ENCODE measurements at places on chromosomes 3 and 15.

GRCh38 chr3:58026598-58026997 is 18.4 kb downstream of the FLNB start:
- DNase-seq: no peak

GRCh38 chr3:105367406-105368213 is 901 bp downstream of the ALCAM start:
- DNase-seq: peak; percentile 46

DNA sequence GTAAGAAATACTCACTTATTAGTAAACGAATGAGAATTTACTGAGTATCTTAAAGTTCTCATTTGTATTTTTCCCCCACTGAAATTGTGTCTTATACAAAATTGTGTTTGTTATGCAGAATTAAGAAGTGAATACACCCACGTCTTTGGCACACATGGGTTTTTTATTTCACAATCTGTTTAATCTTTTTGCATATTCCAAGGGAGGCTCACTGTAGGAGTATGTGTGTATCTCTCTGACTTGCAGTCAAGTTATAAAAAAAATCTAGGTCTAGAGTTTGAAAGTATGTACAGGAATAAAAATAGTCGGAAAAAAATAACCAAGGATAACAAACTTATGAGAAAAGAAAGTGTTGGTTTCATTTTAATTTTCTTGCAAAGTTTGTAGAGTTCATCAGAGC is 255.2 kb downstream of the PDCD6IP start:
- no peak for DNase-seq

- no peak for DNase-seq
Observed at GRCh38 chr15:78052545-78052944, 25.0 kb downstream of the TBC1D2B start.

DNA sequence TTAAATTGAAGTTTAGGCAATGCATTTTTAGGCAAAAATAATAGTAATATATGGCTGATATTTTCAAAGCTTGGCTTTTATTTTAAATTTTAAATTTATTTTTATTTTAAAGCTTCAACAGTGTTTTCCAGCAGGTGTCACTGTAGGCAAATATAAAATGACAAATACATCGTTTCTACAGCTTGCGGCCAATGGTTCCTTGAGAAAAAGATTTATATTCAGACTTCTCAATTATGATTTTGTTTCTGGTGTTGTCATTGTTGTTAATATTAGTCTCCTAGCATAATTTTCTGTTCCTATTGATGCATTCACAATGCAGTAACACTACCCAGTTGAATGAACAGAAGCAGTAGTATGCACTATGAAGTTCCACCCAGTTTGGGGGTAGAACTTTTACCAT is 220.7 kb upstream of the DNAJC19 start:
- no peak for DNase-seq

GRCh38 chr3:193906849-193907410 is 229.0 kb upstream of the HES1 start:
- DNase-seq: no peak

DNA sequence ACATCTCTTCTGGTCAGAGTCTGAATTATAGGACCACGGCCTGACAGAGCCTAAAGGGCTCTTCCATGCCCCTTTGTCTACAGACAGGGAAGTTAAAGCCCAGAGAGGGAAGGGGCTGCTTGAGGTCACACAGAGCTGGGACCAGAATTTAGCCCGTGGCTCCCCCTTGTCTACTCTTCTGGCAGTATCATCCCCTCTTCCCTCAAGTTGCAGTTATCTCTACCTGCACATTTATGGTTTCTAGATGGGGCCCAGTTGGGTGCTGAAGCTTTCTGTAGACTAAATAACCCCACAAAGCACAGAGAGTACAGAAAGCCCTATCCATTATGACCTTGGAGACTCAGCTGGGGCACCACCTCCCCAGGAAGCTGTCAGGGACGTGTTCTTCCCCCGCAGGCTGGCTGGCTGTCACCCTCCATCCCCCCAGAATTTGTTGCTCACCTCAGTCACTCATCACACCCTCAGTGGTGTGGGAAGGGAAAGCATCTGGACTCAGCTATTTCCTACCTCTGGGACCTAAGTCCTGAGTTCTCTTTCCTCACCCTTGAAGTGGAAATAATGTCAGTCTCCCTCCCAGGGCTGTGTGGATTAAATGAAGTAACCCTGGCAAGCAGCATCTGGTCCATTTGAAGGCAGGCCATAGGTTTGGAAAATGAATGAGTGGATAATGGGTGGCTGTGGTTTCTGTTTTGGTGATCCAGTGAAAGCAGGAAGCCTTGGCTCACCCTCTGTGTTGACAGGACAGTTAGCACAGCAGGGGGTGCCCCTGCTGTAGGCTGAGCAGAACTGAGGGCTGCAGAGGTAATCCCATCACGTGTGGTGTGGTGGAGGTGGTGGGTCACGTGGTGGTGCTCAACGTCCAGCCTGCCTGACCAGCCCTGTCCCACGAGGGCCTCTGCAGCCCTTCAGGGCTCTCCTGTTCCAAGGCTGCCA is 16.3 kb downstream of the ACOX2 start:
- DNase-seq: no peak

DNA sequence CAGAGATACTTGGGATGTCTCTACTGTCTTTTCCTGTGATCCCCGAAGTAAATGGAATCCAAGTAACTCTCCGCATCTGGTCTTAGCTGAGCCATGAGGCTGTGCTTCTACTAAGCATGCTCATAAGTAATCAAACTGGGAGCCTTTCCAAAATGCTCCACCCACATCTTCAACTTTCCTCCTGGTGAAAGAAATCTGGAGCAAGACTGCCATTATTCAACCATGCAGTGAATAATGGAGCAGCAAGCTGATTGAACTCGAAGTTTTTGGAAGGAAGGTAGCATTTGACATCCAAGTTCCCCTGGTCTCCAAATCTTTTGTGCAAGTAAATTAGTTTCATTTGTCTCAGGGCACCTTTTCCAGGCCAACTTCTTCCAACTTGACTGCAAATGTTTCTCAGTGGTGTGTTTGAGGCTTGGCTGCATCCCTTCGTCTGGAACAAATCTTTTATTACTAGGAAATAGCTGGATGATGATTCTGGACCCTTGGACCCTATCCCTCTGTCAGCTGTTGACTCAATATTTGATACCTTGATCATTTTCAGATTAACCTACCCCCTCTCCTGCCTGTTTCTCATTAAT is 19.4 kb downstream of the GXYLT2 start:
- DNase-seq: no peak

DNA sequence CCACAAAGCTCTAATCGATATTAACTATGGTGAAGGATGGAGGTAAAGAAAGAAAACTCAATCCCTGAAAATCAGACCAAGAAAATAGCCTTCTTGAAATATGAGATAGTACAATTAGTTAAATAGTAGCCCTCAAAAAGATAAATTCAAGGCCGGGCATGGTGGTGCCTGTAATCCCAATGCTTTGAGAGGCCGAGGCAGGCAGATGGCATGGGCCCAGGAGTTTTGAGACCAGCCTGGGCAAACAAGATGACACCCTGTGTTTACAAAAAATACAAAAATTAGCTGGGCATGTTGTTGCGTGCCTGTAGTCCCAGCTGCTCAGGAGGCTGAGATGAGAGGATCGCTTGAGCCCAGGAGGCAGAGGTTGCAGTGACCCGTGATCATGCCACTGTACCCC is 31.6 kb upstream of the CEP152 start:
- DNase-seq: no peak

- DNase-seq: no peak
Observed at GRCh38 chr3:56796996-56797395, 4.8 kb downstream of the ARHGEF3 start.

- no peak for DNase-seq
Observed at GRCh38 chr15:91473894-91474545, 374.0 kb downstream of the SV2B start.

DNA sequence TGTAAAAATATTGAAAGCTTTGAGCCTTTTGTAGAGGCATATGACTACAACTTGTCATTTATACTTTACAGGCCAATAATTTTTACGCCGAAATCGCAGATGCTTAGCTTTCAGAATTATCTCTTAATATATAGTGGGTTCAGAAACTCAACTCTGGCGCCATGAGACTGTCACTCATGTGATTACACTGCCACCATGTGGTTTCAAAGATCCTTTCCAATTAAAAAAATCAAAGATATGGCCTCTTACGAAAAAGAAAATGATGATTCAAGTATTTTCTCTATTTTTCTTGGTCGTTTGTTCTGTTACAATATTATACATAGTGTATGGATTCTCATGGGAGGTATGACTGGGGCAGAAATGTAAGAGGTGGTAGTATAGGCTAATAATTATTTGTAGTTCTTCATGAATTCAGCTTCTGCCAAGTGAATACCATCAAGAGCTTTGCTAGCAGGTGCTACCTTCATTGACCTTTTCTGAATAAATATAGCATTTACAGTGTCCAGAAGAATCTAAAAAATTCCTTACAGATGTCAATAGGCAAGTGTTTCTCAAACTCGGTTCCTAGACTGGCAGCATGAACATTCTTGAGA is 751.7 kb upstream of the GOLIM4 start:
- no peak for DNase-seq

Data from brain pericyte (primary cell).